Mucosa of gallbladder (tissue), 1 donor: ENCODE measurements at places on chromosomes 7 and 10. TPM values are rescaled to one million over a fixed set of nuclear protein-coding genes. Genes with fewer than 3 reads are reported as not detected.
A peak's percentile ranks its signal among the peaks of the same experiment; 100 is the strongest.

PON1 gene
- 8.9 TPM for total RNA-seq

AQP1 gene
- 995 TPM for total RNA-seq

DNA sequence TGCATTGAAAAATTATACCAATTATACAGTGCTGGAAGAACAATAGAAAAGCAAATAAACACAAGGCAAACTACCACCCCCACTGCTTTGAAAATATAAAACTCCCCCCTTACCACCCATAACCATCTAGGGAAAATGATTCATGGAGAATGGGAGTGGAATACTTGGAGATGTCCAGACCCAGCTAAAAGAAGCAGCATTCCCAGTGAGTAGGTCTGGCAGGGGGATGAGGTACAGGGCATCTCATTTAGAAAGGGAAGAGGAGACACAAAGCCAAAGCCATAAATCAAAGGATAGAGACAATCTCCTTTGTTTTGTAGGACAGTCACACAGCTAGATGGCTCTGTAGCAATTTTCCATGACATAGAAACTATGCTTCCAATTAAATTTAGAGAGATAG, 36.0 kb upstream of the DGKI start:
- DNase-seq, result no peak

GRCh38 chr7:4816419-4817080, 41.1 kb downstream of the AP5Z1 start:
- no peak for DNase-seq

DNA sequence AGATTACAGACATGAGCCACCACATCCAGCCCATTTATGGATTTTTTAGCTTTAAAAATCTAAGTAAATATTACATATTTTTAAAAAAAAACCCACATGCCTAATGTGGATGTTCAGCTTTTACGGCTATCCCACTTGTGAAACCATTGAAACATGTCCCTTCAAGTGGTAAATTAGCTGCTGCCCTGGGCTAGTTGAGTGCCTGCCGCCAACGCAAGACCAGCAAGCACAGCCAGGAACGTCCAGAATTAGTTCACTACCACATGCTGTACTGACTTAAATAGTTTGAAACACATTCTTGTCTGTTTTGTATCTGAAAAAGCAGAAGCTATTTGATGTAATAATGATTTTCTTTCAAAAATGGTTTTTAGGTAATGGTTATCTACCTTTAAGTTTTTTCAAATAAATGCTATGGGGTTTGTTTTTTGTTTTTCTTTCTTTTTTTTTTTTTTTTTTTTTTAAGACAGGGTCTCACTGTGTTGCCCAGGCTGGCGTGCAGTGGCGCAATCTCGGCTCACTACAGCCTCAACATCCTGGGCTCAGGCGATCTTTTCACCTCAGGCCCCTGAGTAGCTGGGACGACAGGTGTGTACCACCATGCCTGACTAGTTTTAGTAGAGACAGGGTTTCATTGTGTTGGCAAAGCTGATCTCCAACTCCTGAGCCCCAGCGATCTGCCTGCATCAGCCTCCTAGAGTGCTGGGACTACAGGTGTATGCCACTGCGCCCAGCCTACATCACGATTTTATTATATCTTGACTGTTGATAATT, 57.0 kb downstream of the KLRG2 start:
- DNase-seq, result no peak

- no peak for DNase-seq
Observed at GRCh38 chr10:74322141-74322540, 171.1 kb downstream of the ADK start.

GRCh38 chr7:116210345-116211005, at the start of gene TES:
TSS of gene TES (plus strand) at chr7:116210539. CDS start at chr7:116210708, 169 bp downstream.
- peak; percentile 75 for DNase-seq

- DNase-seq, result no peak
Observed at GRCh38 chr10:109934958-109935793, 11.9 kb upstream of the XPNPEP1 start.

- no peak for DNase-seq
Observed at GRCh38 chr7:141359262-141359661, 191.9 kb upstream of the AGK start.
